Cerebellar cortex (tissue), 1 donor: ENCODE measurements at places on chromosomes 4 and X.
A peak's percentile ranks its signal among the peaks of the same experiment; 100 is the strongest.

DNA sequence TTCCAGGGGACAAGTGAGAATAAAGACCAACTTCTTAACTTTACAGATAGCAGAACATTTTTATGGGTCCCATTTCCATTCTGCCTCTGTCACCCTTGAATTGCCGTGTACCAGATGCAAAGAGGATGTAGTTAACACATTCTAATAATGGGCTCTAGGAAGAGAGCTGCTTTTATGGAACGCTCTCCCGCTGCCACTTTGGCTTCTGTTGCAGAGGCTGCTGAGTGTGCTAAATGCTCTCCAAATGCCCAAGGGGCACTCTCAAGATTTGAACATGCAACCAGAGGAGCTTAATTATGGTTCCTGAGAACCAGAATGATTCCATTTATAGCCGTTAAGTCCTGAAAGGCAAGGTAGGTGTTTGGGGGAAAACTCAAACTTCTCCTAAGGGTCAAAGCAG lies 28.1 kb upstream of the GPC3 start:
- DNase-seq, result no peak

DNA sequence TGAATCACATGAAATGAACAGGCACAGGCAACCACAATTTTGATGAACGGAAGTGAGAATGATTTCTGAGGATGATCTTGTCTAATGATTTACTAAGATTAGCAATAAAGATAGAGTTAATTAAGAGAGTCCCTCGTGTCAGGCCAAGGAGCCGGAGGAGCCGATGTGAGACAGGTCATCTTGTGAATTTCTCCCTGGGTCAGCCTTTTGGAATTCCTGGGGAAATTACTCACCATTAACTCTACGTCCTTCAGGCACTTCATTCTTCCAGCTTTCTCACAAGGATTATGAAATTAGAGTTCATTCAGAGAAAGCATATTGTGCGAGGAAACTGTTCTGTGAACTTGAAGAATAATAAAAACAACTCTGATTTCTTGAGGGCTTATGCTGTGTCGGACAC lies 86.7 kb downstream of the PSAPL1 start:
- no peak for DNase-seq

DNA sequence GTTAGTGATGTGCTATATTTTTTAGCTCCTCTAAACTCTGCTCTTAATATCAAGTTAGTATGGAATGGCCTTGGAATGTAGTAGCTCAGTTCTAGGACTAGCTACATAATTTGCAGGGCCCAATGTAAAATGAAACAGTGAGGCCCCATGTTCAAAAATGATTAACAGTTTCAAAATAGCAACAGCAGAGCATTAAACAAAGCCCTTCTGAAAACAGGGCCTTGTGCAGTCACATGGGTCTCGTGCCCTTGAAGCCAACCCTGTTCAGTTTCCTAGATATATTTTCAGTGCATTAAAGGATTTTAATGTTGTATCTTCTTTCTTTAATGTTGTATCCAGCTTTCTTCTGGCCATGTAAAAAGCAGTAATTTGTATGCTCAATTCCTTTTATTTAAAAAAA lies 82.1 kb downstream of the TASL start:
- no peak for DNase-seq

- DNase-seq, result no peak
Measured at GRCh38 chr4:111573386-111573785, 571.9 kb upstream of the FAM241A start.

GRCh38 chr4:20159516-20159915 lies 92.2 kb upstream of the SLIT2 start:
- no peak for DNase-seq

DNA sequence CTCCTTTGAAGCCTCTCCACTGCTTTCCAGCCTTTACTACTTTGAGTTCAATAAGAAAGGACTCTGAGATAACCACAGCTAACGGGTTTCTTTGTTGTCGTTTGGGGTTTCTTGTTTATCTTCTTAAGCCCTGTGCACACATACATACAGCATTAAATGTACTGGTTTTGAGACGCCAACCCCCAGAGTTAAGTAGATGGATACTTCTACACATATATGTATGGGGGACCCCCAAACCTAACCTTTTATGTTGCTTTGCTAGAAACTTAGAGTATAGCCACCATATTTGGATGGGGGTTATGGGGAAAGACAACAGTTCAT lies 697 bp downstream of the CEP135 start:
- DNase-seq, result no peak

GRCh38 chr4:182435401-182435800 lies 192.2 kb downstream of the TENM3 start:
- no peak for DNase-seq

- no peak for DNase-seq
Measured at GRCh38 chrX:41692162-41692749, 3.5 kb downstream of the GPR34 start.

- no peak for DNase-seq
Measured at GRCh38 chr4:61251129-61251528, 51.0 kb downstream of the ADGRL3 start.

- DNase-seq, result no peak
Measured at GRCh38 chr4:55546506-55546755, 278 bp downstream of the CLOCK start.

- DNase-seq, result peak; percentile 51
Measured at GRCh38 chrX:68462653-68463052, 29.4 kb upstream of the OPHN1 start.

GRCh38 chrX:30880058-30880457 lies 9.0 kb downstream of the TAB3 start:
- no peak for DNase-seq

DNA sequence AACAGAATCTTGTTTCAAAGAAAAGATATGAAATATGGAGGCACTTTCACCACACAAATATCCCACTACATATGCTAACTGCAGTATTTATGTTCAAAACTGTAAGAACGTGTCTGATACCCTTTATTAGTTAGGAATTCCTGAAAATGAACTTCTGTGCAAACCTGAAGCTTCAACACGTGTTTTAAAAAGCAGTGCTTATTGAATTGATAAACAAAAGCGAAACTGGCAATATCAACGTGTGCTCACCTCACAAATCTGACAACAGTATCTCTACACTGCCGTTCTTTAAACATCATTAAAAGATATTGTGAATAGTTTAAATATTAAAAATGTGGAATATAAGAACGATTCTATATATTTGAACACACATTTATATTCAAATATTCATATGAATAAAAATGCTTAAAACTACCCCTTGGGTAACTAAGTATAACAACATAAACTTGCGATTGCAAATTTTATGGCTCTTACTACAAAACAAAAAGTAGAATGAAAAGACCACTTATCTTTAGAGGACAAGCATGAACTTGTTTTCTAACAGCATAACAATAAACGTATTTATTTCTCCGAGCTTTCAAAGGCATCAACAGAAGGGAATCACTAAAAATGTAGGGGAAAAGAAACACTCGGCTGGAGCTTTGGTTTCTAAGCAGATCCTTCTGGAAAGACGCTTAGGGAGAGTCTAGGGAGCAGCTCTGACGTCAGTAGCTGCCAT lies at the start of gene LRP2BP:
Gene LRP2BP (minus strand): TSS at position 687 of the 718 bp plus-strand sequence. CDS start 17,738 bp downstream, outside the sequence.
- peak; percentile 92 for DNase-seq

DNA sequence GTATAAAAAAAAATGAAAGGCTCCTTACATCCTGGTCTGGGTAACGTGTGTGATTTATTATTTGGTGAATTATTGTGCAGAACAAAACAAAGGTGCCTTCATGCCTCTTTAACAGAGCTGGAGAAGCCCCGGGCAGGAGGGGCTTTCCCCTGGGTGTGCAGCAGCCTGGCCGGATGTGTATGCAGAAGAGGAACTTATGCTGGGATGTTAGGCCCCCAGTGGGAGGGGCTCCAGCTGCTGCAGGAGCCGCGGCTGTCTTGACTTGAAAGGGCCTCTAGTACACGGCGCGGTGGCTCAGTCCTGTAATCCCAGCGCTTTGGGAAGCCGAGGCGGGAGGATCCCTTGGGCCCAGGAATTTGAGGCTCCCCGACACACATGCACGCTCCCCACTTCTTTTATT lies 16.0 kb downstream of the CCNQ start:
- no peak for DNase-seq

DNA sequence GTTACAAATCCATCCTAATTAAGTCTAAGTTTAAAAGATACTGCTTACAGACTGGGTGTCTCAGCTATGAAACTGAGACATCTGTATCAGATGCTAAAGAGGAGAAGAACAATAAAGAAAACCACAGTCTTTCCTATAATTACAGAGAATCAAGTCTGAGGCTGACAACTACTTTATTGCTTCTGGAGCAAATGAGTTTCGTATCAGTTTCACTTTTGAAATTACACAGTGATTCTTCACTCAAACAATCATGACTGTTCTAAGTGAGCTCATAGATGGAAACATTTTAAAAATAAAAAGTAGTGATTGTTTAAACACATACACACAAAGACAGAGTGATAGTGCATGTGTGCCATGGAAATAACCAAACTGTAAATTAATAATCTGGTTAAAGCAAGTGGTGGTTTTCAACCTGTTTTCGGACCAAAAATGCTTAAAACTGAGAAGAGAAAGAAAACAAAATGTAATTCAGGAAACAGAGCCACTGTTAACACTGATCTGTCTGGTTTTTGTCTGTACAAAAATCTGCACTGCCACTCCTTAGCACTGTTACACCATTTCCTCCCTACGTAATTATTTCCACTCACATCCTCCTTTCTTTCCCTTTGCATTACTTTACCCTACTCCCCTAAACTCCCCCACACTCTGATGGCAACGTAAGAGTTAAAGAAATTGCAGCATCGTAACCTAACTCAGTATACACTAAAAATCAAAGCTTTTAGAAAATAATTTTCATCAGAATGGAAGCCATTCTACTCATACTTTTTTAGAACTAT lies 12.5 kb downstream of the RFC1 start:
- DNase-seq, result no peak

DNA sequence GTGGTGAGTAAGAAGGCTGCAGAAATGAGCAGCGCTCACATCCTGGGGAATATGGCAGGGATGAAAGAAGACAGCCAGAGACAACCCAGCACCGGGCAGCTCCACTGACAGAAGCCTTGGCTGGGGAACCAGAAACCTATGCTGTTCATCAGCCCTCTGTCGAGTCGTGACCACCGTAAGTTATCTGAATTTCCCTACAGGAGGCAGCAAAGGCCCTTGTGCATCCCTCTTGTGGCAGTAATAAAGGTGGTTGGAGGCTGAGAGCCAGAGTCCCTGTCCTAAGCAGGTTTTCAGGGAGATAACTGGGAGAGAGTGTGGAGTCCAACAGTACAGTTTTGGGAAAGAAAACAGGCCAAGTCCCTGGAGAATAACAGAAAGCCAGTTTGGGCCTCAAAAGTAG lies 194.0 kb upstream of the BOD1L1 start:
- DNase-seq, result no peak

DNA sequence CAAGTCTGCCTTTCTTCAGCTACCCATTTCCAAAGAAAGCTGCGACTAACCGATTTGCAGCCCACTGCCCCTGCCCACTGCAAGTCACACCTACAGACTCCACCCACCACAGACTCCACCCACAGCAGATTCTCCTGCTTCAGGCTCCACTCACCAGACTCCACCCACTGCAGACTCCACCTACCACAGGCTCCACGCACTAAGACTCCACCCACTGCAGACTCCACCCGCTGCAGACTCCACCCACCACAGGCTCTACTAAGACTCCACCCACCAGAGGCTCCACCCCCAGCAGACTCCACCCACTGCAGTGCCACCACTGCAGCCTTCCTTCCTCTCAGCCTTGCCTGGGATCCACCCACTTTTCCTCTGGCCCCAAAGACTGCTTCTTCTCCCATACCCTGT lies 41.3 kb downstream of the ABLIM2 start:
- peak; percentile 46 for DNase-seq

GRCh38 chr4:4647041-4647440 lies 105.2 kb upstream of the STX18 start:
- no peak for DNase-seq

DNA sequence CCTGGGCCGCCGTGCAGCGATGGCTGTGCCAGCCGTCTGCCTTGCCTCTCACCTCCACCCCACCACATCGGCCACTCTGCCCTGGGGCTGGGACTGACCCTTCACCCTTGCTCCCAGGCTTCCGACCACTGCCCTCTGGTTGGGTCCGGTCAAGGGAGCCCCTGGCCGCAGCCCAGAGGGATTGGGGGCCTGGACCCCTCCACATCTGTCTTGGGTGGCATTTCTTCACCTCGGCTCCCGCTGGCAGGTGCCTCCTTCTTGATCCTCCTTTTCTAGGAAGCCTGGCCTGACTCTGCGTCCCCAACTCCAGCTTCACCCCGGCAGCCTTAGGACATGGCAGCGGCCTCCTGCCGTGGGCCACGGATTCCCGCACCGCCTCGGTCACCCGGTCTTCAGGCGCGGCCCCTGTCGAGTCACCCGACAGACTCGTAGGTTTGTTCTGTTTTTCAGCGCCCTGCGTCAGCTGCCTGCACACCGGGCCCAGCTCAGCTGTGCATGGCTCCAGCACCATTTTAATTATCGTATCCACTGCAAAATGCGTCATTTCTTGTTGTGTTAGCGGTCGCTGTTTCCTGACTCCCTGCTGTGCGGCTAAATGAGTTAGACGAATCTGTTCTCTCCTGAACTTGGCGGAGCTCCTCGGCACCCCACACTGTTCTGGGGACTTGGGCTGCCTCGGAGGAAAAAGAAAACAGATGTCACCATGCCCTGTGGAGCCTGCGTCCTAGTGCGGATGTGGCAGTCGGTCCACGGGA lies 124.0 kb downstream of the FAM53A start:
- peak; percentile 72 for DNase-seq

GRCh38 chr4:115969756-115970155 lies 856.3 kb upstream of the NDST4 start:
- no peak for DNase-seq

DNA sequence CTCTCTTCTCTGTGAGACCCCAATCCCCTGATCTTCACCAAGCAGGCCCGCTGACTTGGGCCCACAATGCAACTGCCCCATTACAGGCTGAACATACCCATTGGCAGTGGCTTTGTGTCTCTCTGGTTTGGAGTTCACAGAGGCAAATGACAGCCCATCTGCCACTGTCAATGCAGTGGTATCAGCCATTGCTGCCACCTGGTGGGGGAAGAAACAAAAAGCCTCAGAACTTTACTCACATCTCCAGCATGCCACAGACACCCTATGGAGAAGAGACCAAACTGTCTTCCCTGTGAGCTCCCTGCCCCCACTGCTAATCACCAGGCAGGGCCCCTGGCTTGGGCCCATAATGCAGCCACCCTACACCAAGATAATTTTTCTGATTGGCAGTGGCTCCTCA lies 729.3 kb upstream of the ACTRT1 start:
- peak; percentile 1 for DNase-seq

- DNase-seq, result no peak
Measured at GRCh38 chr4:174757736-174758135, 71.3 kb downstream of the GLRA3 start.

DNA sequence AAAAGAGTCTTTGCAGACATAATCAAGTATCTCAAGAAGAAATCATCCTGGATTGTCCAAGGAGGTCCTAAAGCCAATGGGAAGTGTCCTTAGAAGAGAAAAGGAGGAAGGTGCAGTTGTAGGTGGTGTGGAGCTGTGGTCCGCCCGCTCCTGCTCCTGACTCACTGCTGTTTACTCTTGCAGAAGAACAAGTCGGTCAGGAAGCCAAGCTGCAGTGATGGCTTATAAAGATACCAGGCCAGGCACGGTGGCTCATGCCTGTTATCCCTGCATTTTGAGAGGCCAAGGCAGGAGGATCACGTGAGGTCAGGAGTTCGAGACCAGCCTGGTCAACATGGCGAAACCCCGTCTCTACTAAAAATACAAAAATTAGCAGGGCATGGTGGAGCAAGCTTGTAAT lies 66.4 kb upstream of the ATP6AP2 start:
- no peak for DNase-seq
